ENCODE measurements at places on chromosomes 3 and 15.
A peak's percentile ranks its signal among the peaks of the same experiment; 100 is the strongest.

DNA sequence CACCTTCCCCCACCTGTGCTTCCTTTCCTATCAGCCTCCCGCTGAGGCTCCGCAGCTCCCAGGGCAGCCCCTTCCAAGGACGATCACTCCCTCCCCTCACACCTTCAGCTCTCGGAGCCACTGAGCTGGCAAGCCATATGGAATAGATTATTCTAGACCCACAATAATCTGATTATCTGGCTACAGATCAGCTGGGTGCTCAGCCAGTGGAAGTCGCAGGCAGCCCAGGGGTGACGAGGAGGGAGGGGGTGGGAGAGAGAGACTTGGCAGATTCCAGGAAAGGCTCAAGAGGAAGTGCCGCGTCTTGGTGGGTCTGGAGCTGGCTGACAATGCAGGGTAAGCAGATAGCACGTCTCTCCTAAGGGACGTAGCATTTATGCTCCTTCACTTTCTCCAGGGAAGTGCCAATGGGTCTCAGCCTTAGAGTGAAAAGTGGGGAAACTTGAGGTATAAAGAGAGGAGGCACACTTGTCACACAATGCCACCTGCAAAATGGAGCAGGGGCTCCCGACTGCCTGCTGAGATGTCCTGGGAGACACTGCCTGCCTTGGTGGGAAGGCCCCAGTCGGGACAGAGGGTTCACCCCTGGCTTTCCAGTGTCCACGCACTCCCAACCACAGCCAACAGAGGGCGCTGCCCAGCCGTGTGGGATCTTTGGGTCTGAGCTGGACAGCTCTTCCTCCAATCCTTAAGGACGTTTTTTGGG lies 9.4 kb upstream of the MESP1 start:
- peak; percentile 80 for DNase-seq

- no peak for DNase-seq
Measured at GRCh38 chr15:60121845-60122244, 117.7 kb downstream of the FOXB1 start.

- DNase-seq, result no peak
Measured at GRCh38 chr15:35764661-35765519, 218.9 kb upstream of the DPH6 start.

DNA sequence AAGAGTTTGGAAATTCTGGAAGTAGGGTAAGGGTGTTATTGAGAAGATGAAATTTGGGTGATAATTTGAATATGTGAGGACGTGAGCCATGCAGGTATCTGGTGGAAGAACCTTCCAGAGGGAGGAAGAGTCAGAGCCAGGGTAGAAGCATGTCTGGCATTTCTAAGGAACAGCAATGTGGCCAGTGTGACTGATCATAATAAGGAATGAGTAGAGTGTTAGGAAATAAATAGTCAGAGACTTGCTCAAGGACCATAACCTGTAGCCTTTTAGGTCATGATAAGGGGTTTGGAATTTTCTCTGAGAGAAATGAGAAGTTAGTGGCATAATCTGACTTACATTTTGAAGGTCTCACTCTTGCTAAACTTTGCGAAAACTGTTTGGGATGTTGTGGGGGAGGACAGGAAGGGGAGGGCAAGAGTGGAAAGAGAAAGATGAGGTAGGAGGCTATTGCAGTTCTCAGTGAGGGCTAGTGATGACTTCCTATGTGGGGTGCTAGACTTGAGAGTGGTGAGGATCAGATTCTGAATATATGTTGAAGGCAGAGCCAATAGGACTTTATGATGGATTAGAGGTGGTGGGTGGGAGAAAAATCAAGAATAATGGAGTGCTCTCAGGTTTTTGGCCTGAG lies 568.3 kb downstream of the AGBL1 start:
- no peak for DNase-seq

- DNase-seq, result no peak
Measured at GRCh38 chr3:12818773-12819172, 22.3 kb downstream of the CAND2 start.

GRCh38 chr3:128854475-128854874 lies 24.9 kb upstream of the ACAD9 start:
- DNase-seq, result no peak

DNA sequence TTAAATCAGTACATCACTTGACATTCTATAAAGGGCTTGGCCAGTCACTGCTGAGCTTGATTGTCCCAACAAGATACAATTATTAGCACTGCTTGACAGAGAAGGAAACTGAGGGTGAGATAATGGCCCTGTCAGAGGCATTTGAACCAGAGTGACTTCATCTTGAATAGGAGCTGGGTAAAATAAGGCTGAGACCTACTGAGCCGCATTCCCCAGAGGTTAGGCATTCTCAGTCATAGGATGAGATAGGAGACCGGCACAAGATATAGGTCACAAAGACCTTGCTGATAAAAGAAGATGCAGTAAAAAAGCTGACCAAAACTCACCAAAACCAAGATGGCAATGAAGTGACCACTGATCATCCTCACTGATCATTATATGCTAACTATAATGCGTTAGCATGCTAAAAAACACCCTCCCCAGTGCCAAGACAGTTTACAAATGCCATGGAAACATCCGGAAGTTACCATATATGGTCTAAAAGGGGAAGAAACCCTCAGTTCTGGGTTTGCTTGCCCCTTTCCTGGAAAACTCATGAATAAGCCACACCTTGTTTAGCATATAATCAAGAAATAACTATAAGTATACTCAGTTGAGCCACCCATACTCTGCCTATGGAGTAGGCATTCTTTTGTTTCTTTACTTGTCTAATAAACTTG lies 239.1 kb upstream of the SETMAR start:
- DNase-seq, result no peak

- DNase-seq, result no peak
Measured at GRCh38 chr3:38782148-38782547, 33.9 kb downstream of the SCN10A start.

GRCh38 chr3:116441652-116442051 lies 3.6 kb downstream of the LSAMP start:
- DNase-seq, result no peak

GRCh38 chr3:196055683-196056270 lies 26.1 kb downstream of the TFRC start:
- peak; percentile 81 for DNase-seq

DNA sequence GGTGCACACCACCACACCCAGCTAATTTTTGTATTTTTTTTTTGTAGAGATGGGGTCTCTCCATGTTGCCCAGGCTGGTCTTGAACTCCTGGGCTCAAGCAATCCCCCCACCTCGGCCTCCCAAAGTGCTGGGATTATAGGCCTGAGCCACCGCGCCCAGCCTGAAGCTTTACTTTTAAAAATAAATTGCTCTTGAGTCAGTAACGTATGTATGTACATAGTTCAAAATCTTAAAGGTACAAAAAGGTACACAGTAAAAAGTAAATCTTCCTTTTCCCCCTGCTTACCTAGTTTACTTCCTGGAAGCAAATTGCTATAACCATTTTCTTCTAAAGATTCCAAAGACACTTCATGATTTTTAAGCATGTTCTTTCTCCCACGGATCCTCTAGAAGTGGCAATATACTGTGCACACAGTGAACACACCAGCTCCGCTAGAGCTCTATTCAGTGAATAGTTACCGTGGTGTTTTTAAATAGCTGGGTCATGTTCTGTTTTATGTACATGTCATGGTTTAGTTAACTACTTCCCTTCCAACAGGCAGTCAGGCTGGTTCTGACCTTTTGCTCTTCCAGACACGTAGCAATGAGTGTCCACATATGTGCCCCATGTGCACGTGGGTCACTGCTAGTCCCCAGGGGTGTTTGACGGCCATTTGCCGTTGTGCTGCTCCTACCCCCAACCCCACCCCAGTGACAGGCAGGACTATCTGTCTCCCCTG lies 82.1 kb downstream of the EEFSEC start:
- no peak for DNase-seq

DNA sequence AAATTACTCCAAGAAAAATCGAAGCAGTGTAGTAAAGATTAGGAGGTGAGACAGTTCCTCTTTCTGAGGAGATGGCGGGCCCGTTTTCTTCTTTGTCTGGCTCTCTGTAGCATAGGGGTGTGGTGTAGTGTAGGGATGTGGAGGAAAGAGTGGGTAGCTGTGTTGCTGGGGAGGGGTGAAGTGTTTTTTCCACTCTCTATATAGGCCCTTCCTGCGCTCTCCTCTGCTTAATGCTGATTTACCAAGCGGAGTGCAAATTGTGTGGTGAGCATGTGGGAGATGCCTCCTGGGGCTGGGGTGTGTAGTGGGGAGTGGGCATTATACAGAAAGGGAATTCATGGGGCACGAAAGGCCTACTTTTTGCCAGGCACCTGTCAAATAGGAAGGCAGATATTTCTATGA lies 94.9 kb downstream of the ST6GAL1 start:
- DNase-seq, result no peak

DNA sequence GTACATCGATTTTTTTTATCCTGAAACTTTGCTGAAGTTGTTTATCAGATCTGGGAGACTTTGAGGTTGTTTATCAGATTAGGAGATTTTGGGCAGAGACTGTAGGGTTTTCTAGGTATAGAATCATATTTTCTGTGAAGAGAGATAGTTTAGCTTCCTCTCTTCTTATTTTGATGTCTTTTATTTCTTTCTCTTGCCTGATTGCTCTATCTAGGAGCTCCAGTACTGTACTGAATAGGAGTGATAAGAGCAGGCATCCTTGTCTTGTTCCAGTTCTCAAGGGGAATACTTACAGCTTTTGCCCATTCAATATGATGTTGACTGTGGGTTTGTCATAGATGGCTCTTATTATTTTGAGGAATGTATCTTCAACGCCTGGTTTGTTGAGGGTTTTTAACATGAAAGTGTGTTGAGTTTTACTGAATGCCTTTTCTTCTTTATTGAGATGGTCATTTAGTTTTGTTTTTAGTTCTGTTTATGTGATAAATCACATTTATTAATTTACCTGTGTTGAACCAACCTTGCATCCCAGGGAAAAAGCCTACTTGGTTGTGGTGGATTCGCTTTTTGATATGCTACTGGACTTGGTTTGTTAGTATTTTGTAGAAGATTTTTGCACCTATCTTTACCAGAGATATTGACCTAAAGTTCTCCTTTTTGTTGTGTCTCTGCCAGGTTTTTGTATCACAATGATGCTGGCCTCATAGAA lies 14.9 kb upstream of the DNAAF4 start:
- DNase-seq, result no peak

GRCh38 chr3:115280506-115280905 lies 133.4 kb upstream of the ZBTB20 start:
- DNase-seq, result no peak

GRCh38 chr3:16999871-17000270 lies 115.1 kb downstream of the PLCL2 start:
- no peak for DNase-seq

DNA sequence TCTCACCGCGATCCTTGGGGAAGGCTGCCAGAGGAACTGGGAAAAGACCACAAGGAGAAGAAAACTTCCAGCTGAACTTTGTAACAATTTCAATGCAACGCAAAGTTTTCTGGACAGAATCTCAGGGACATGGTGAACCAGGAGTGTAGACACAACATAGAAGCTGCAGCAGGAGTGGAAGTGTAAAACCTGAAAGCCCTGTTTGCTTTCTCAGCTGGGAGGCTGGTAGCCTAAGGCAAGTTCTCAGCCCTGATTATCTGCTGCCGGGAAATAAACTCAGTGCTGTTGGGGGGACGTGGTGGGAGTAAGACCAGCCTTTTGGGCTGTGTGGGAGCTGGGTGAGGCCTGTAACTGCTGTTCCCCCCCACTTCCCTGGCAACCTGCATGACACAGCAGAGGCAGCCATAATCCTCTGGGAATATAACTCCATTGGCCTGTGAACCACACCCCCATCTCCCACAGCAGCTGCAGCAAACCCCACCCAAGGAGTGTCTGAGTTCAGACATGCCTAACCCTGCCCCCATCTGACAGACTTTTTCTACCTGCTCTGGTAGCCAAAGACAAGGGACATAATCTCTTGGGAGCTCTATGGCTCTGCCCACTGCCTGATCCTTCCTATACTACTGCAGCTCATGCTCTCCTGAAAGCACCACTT lies 106.7 kb downstream of the ZNF621 start:
- no peak for DNase-seq

DNA sequence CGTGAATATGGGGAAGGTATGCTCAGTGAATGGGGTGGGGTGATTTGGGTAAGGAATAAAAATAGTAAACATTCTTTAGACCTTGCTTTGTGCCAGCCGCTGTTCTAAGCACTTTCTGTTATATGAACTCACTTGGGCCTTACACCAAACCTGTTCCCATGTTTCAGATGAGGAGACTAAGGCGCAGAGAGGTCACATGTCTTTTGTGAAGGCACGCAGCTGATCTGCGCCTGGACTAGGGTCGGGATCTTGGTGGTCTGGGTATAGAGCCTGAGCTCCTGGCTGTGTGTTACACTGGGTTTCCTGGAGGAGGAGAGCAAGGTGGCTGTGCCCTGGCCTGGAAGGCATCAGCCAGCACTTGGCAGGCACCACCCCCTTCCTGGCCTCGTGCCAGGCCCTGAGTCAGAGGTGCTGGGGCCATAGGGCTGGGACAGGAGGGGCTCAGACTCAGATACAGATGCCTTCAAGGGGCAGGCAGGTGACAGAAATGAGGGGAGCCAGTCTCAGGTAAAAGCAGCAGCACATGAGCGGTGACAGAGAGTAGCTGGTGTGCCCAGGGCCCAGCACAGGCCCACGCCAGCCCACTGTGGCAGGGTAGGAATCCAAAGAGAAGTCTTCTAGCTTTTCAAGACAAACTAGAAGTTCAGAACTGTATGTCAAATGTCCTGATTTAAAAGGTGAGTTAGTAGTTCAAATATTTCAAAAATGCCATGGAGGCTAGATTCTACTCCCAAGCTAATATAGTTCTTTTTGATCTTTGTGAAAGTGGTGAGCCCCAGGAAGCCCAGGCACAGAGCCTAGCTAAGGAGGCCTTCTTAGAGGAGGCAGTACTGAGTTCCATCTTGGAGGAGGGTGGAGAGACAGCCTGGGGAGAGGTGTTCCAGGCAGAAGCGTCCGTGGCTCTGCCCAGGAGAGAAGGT lies 83.1 kb downstream of the DNAJB8 start:
- DNase-seq, result peak; percentile 91

DNA sequence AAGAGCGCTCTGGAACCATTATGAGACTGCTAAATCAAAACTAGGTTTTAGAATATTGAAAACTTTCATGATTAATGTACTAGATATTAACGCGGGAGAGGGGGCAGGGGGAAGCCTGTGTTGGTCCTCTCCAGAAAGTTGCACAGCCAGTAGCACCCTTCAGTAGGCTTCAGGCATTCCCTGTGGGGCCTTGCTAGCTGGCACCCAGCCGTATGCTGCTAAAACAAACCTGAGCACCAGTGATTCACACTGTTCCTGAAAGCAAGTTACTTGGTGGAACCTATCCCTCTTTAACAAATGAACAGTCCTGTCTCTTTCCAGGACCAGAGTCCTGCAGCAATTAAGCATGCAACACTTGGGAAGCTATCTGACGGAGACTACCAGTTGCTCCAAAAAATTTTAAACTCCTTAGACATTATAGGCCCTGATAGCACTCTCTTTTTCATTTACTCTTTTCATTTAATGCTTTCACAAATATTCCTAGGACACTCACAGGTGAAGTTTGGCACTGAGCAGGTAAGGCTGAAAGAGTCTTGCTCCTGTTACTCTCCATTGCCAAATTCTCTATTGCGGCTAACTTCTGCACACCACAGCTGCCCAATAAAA lies 1.2 kb upstream of the ATRIP start:
- DNase-seq, result no peak

- no peak for DNase-seq
Measured at GRCh38 chr3:14836049-14836468, 17.3 kb downstream of the FGD5 start.

All from left lung (tissue), 14 donors.